ENCODE measurements at places on chromosomes 3 and 15.

GRCh38 chr15:88019656-88020055 is 236.9 kb downstream of the NTRK3 start:
- no peak overlapping the region for H3K4me3 ChIP-seq
- no peak for DNase-seq
- H3K36me3 ChIP-seq = no peaks in the 10 kb centered on the region
- H3K27me3 ChIP-seq = peaks cover 4% of the 10 kb centered on the region
- no peak overlapping the region for H3K27ac ChIP-seq

DNA sequence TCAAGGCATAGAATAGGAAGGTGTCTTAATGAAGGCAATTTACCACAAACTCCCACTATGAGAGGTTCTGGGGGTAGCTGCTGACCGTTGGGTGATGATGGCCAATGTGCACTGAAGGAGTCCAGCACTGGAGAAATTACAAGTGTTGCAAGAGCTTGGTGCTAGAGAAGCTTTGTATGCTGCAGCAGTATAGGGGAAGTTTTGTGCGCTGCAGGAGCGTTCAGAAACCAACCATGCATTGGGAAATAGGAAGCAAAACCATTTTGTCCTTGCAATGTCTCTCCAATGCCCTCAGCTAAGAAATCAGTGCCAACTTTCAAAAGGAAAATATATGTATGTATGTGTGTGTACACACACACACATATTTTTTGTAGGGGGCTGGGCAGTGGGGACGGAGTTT is 441.6 kb upstream of the NAALADL2 start:
- no peak for DNase-seq
- no peaks in the 10 kb centered on the region for H3K4me1 ChIP-seq

DNA sequence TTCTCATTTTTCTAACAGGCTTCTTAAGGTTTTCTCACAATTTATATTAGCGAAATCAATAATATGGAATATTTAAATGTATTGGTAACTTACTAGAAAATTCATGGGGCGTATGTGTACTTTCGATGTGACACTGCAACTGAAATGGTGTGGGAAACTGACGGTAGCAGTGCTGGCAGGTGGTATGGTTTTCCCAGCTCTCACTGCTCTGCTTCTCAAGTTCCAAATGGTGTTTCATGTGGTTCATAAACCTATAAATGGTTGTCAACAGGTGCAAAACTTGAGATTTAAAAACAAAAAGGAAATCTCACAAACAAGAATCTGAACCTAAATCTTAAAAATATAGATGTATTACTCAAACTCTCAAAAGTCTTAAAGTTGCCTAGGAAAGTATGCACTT is 54.7 kb downstream of the ZNF280D start:
- no peak for DNase-seq
- H3K4me1 ChIP-seq = no peaks in the 10 kb centered on the region
- no peak overlapping the region for H3K4me3 ChIP-seq

GRCh38 chr3:197103766-197104165 is 74.1 kb upstream of the MELTF start:
- H3K4me1 ChIP-seq = no peaks in the 10 kb centered on the region
- no peaks in the 10 kb centered on the region for H3K27me3 ChIP-seq

DNA sequence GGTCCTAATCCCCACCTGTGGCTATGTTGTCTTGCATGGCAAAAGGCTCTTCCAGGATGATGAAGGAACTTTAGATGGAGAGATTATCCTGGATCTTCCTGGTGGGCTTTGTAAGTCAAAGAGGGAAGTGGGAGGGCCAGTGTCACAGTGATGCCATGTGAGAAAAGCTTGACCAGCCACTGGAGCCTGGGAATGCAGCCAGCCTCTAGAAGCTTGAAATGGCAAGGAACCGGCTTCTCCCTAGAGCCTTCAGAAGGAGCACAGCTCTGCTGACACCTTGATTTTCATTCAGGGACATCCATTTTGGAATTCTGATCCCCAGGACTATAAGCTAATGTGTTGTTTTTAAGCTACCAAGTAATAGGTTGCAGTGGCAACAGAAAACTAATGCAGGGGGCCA is 58.3 kb downstream of the CLEC3B start:
- no peak for DNase-seq
- H3K27ac ChIP-seq = no peak overlapping the region
- no peaks in the 10 kb centered on the region for H3K36me3 ChIP-seq
- H3K27me3 ChIP-seq = peaks cover 2% of the 10 kb centered on the region
- H3K4me3 ChIP-seq = no peak overlapping the region
- no peaks in the 10 kb centered on the region for H3K4me1 ChIP-seq

GRCh38 chr3:146682171-146682570 is 77.0 kb upstream of the PLSCR5 start:
- H3K4me1 ChIP-seq = no peaks in the 10 kb centered on the region
- no peak overlapping the region for H3K27ac ChIP-seq
- no peak for DNase-seq
- no peaks in the 10 kb centered on the region for H3K36me3 ChIP-seq
- H3K4me3 ChIP-seq = no peak overlapping the region
- no peaks in the 10 kb centered on the region for H3K27me3 ChIP-seq

- H3K4me1 ChIP-seq = no peaks in the 10 kb centered on the region
- no peaks in the 10 kb centered on the region for H3K27me3 ChIP-seq
- H3K4me3 ChIP-seq = no peak overlapping the region
- no peak for DNase-seq
- no peaks in the 10 kb centered on the region for H3K36me3 ChIP-seq
These were observed 71.9 kb upstream of the SLC6A6 start for GRCh38 chr3:14330508-14330907.

GRCh38 chr3:80785475-80785874 is 976.0 kb downstream of the GBE1 start:
- no peak overlapping the region for H3K27ac ChIP-seq
- H3K4me3 ChIP-seq = no peak overlapping the region
- DNase-seq = no peak
- no peaks in the 10 kb centered on the region for H3K36me3 ChIP-seq
- H3K27me3 ChIP-seq = no peaks in the 10 kb centered on the region

DNA sequence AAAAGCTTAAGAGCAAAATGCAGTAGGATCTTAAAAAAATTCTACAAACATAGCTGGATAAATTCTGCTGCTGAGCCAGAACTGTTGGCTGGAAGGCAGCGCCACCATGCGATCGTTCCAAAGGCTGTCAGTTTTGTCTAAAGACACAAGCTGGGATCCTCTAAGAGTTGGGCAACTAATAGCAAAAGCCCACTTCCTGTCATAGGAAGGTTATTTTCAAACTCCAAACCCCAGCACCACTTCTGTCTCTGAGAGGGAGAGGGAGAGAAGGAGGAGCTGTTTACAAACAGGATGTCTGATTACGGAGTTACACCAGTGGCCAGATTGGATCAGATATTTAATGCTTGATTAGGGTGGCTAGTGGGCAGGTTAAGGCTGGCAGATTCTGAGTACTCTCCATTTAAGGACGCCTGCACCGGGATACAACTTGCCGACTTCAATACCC is 44.0 kb downstream of the EIF4E3 start:
- DNase-seq = peak; percentile 54
- H3K36me3 ChIP-seq = peaks cover 47% of the 10 kb centered on the region
- H3K4me1 ChIP-seq = no peaks in the 10 kb centered on the region
- H3K27me3 ChIP-seq = no peaks in the 10 kb centered on the region

DNA sequence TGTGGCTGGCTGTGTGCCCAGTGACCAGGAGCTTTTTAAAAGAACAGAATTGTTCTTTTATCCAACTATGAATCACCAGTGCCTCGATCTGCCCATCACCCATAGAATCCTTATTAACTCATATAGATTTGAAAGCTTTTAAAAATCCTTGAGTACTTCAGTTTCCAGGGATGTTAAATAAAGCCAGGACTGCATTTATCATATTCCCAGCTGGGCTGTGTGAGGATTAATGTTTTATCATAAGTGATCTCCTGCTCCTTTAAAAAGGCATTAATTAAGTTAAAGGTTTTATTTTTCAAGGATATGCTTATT is 234.0 kb downstream of the MYRIP start:
- no peaks in the 10 kb centered on the region for H3K27me3 ChIP-seq
- no peaks in the 10 kb centered on the region for H3K4me1 ChIP-seq
- DNase-seq = no peak
- no peaks in the 10 kb centered on the region for H3K36me3 ChIP-seq
- H3K27ac ChIP-seq = no peak overlapping the region
- H3K4me3 ChIP-seq = no peak overlapping the region

DNA sequence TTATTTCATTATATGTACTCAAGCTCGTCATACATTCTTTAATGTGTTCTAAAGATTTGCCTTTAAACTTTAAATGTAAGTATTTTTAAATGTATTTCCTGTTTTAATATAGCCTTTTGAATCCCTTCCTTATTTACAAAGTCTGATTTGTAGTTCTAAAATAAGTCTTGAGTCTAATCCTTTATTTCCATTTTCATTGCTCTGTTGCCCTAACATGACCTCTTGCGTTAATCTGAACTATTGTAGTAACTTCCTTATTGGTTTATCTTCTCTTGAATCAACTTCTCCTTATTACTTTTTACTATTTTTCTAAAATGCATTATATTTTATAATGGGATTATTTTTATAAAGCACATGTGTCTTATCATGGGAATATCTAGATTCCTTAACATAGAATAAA is 24.0 kb downstream of the KNL1 start:
- H3K4me1 ChIP-seq = no peaks in the 10 kb centered on the region
- H3K4me3 ChIP-seq = no peak overlapping the region
- DNase-seq = no peak
- no peaks in the 10 kb centered on the region for H3K36me3 ChIP-seq
- H3K27me3 ChIP-seq = no peaks in the 10 kb centered on the region

DNA sequence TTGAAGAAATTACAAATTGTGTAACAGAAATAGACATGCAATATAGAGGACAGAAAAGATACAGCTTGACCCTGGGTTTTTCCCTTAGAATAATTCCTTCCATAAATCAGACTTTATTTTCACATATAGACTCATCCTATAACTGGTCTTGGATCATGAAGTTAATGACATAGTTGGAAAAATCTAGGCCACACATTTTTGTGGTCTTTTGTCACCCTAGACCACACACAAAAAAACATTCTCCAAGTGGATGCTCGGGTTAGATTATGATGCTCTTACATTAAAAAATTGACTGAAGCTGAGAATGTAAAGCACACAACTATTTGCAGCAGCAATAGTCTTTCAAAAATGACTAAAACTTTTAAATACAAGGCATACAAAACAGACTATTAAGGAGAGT is 7.5 kb upstream of the PLA2G4D start:
- peaks cover 4% of the 10 kb centered on the region for H3K4me1 ChIP-seq
- H3K27ac ChIP-seq = no peak overlapping the region
- H3K27me3 ChIP-seq = no peaks in the 10 kb centered on the region
- H3K4me3 ChIP-seq = no peak overlapping the region
- H3K36me3 ChIP-seq = no peaks in the 10 kb centered on the region
- DNase-seq = no peak

DNA sequence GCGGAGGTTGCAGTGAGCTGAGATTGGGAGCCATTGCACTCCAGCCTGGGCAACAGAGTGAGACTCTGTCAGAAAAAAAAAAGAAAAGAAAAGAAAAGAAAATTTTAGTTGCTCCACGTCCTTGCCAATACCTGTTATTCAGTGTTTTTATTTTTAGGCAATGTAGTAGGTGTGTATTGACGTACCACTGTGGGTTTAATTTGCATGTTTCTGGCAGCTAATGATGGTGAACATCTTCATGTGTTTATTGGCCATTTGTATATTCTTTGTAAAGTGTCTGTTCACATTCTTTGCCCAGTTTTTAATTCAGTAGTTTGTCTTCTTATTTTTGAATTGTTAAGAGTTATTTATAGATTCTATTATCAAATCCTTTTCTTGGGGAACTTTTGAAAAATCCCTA is 38.1 kb upstream of the GCSAM start:
- no peaks in the 10 kb centered on the region for H3K27me3 ChIP-seq
- H3K4me1 ChIP-seq = no peaks in the 10 kb centered on the region
- H3K36me3 ChIP-seq = no peaks in the 10 kb centered on the region
- H3K27ac ChIP-seq = no peak overlapping the region
- no peak overlapping the region for H3K4me3 ChIP-seq

DNA sequence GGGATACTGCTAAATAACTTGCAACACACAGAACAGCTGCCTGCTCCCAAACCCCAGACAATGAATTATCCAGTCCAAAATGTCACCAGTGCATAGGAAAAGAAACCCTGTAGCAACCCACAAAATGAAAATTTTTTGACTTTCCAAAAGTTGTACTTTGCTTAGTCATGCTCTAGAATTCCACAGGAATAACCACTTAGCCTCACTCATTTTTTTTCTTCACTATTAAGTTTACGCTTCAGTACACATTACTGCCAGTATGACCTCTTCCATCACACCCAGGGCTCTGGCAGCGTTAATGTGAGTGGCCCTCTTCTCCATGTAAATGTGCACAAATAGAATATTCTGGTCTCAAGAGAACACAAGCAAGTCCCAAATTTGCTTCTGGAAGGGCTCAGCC is 259.8 kb downstream of the MAGI1 start:
- H3K27ac ChIP-seq = no peak overlapping the region
- no peak for DNase-seq
- H3K4me3 ChIP-seq = no peak overlapping the region
- H3K27me3 ChIP-seq = no peaks in the 10 kb centered on the region
- H3K36me3 ChIP-seq = no peaks in the 10 kb centered on the region

DNA sequence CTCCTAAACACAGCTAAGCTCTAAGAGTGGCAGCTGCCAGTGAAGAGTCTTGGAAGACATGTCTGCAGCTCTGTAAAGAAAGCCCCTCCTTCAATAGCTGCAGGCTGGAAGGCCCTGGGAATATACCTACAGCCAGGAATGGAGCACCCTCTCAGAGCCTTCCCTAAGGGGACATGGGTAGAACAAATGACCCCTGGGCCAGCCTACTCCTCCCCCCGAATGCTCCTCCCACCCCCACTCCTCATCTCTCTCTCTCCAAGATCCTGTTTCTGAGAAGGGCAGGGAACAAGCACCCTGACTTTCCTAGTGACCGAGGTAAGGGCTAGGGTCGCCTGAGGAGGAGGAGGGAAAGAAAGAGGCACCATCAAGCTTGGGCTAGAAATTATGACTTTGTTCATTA is 20.7 kb downstream of the CPNE4 start:
- H3K4me3 ChIP-seq = no peak overlapping the region
- H3K36me3 ChIP-seq = no peaks in the 10 kb centered on the region
- H3K27ac ChIP-seq = no peak overlapping the region
- H3K4me1 ChIP-seq = no peaks in the 10 kb centered on the region
- H3K27me3 ChIP-seq = peaks cover 5% of the 10 kb centered on the region

DNA sequence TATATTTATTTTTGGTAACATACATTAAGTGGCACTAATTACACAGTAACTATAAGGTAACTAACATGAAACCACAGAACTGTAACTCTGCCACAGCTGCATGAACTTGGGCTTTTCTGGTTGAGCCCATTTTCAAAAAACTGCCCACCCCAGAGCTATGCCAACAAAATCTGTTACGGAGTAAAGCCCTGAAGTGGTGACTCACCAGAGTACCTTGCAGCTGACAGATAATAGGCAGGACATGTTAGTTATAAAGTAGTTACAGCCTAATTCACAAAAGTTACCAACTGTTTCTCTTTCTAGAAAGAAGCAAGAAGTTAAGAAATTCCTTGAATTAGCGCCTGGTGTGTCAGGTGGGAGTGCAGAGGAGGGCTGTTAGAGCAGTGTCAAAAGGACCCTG is 1.5 kb upstream of the GPX1 start:
- no peak overlapping the region for H3K27ac ChIP-seq
- DNase-seq = no peak
- no peak overlapping the region for H3K4me3 ChIP-seq
- peaks cover 31% of the 10 kb centered on the region for H3K4me1 ChIP-seq
- H3K36me3 ChIP-seq = peaks cover 56% of the 10 kb centered on the region
- H3K27me3 ChIP-seq = no peaks in the 10 kb centered on the region

- DNase-seq = no peak
- peak overlapping the region; percentile 20 for H3K4me3 ChIP-seq
- no peaks in the 10 kb centered on the region for H3K27me3 ChIP-seq
These were observed 76.6 kb upstream of the SNRPN start for GRCh38 chr15:24878153-24878552.

Data from CD4-positive, alpha-beta T cell (primary cell).